Stimulated activated CD4-positive, alpha-beta T cell treated with anti-CD3 and anti-CD28 coated beads, Interleukin-12 subunit alpha, Interleukin-12 subunit beta, amount 100 ng/mL, for 4 hours (primary cell): ENCODE measurements at places on chromosomes 1 and 21.

GRCh38 chr1:27887215-27888021 is 15.1 kb downstream of the THEMIS2 start:
- no peak for DNase-seq

DNA sequence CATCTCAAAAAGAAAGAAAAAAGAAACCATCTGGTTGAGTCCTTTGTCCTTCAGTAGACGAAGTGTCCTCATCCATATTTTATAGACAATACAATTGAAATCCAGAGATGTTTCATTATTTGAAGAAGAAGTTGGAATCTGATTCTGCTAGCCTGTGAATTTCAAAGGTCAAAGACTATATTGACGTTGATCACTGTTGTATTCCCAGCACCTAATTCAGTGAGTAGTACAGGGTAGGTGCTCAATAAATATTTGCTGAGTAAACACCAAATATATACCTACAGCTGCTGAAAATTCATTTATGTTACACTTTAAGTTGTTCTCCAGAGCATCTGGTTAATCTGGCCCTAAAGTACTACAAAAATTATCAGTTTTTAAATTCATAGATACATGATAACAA is 135.2 kb downstream of the CACNA1E start:
- DNase-seq: no peak

DNA sequence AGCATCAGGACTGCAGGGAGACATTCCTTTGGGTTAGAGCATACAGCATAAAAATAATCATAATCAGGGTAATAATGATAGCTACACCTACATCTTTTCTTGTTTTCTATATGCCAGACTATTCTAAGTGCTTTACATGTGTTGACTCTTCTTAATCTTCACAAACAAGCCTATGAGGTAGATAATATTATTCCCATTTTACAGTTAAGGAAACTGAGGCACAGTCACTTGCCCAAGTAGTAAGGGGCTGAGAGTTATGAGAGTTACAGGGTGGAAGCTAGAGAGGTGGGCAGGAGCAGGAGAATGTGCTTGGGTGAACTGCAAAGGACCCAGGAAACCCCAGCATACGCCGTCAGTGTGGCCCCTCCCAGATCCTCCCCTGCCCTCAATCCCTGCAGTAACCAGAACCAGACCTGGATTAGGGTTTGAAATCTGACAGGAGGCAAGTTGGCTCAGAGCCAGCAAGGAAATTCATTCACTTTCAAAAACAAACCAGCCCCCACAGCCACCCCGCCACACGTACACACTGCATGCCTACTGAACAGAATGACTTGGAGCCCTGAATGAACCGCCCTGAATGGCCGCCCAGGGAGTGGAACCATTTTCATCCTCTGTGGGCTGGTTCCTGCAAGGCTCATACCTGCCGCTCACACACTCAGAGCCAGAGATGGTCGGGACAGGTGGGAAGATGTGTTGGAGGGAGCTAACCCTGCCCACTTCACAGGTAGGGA is 126.1 kb downstream of the TRABD2B start:
- no peak for DNase-seq

GRCh38 chr1:79133774-79134364 is 127.3 kb upstream of the ADGRL4 start:
- no peak for DNase-seq

DNA sequence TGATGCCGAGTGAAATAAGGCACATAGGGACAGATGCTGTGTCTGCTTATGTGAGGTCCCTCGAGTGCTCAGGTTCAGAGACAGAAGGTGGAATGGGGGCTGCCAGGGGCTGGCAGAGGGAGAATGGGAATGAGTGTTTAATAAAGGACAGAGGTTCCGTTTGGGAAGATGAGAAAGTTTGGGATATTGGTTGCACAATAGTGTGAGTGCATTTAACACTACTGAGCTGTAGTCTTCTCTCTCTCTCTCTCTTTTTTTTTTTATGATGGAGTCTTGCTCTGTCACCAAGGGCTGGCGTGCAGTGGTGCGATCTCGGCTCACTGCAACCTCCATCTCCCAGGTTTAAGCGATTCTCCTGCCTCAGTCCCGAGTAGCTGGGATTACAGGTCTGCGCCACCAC is 44.9 kb downstream of the TRAPPC10 start:
- DNase-seq: no peak

DNA sequence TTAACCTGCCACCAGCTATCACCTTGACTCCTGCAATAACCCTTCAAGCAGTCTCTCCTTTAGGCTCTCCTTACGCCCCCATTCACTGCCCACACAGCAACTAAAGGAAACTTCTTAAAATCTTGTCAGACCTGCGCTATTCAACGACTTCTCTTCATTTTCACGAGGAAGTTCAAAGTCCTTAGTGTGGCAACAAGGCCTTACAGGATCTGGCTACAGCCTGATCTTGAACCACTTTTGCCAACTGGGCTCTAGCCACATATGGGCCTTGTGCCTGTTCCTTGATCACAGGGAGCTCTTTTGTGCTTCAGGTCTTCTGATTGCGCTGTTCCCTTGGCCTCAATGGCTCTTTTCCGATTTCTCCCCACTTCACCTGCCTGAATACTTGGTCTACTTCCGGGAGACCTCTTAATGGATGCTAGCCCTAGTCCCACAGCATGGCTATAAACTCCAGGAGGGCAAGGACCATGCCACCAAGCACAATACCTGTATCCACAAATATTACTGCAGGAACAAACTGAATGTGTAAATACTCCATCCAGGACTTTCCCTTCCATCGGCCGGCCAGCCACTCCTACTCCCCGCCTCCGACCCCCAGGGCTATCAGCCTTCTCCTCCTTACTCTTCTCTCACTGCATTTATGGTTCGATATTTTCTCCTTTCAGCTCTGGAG is 2.3 kb upstream of the CTNNBIP1 start:
- no peak for DNase-seq

GRCh38 chr1:207500306-207500705 is 4.3 kb downstream of the CR1 start:
- no peak for DNase-seq

- no peak for DNase-seq
Observed at GRCh38 chr1:204338997-204339396, 20.7 kb downstream of the PLEKHA6 start.

- DNase-seq: no peak
Observed at GRCh38 chr1:207789386-207789785, 37.5 kb downstream of the CD46 start.

GRCh38 chr21:38181096-38181495 is 75.7 kb upstream of the KCNJ15 start:
- no peak for DNase-seq

- no peak for DNase-seq
Observed at GRCh38 chr1:2384941-2385481, 6.3 kb downstream of the MORN1 start.
